Hippocampal formation (tissue), 2 donors: ENCODE measurements at places on chromosomes 4 and X.

DNA sequence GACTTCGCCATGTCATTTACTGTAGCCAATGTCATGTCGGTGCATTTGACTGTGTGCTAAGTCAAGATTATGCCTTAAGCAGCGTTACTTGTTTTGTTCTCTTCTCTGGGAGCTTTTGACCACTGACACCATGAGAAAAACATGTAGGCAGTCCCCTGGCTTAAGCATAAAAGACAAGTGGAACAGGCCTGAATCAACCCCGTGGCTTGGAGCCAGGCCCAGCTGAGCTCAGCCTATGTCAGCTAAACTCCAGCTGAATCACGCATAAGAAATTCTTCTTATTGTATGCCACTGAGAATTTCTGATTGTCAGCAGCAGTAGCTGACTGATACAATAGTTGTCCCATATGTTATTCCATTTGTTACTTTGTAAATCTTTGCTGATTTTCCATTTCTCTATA lies 261.9 kb downstream of the CBLL2 start:
- no peak for DNase-seq

DNA sequence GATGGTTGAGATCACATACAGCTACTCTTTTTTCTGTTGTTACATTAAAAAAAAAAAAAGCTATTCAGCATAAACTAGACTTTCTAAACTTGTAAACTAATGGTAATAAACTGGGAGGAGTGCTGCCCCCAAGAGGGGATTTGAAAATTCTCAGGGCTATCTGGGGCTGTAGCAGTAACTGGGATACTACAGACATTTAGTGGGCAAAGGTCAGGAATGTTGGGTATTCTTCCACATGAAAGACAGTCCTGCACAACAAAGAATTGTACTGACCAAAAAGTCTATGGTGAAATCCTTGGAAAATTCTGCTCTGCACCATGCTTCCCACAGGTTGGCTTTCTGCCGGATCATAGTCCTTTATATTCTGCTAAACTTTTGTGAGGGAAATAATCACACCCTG lies 232.6 kb upstream of the BOD1L1 start:
- DNase-seq = no peak

DNA sequence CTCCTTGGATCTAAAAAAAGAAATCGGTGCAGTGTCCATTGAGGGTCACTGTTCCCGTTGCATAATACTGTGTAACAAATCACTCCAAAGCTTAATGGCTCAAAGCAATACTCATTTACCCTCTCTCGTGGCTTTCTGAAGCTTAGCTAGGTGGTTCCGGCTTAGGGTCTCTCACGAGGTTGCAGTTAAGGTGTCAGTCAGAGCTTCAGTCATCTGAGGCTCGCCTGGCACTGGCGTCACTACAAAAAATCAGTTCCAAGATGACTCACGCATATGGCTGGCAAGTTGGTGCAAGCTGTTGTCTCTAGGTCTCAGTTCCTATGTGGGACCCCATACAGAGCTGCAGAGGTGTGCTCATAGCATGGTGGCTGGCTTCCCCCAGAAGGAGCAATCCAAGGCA lies 91.0 kb downstream of the BEND2 start:
- no peak for DNase-seq

- DNase-seq = no peak
Measured at GRCh38 chr4:105305019-105305836, 158.6 kb downstream of the TET2 start.

- DNase-seq = no peak
Measured at GRCh38 chrX:16718824-16719333, 533 bp upstream of the SYAP1 start.

DNA sequence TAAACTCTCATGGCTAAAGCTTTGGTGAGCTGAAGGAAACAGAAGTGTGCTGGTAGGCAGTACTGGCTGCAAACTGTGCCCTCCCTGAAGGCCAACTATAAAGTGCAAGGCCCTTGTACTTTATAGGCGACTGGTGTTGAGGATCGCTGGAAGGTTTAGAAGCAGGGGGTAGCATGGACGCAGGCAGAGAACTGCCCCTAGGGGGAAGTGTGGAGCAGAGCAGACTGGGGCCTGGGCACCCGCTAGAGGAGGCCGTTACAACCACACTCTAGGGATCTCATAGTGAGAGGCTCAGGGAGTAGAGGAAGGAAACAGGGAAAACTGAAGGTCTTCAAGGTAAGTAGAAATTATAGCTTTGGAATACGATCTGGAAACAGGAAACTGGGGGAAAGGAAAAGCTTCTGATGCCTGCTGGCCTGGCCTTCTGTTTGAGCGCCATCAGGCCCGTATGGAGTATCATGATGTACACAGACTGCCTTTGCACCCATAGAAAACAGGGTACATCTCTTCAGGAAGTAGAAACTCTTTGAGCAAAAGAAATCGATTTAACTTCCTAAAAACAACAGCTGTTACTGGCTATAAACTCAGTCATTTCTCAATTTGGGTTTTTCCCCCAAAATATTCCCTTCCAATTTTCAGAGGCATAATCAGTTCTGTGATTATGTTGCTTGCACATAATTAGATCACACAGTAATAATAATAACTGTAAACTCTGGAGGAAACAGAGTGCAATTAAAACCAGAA lies 23.9 kb upstream of the TMSB4X start:
- DNase-seq = no peak
